Esophagus (tissue), 2 donors: ENCODE measurements at places on chromosomes 16 and 17. TPM values are rescaled to one million over a fixed set of nuclear protein-coding genes. Genes with fewer than 3 reads are reported as not detected.

The KRTAP2-3 gene
- not detected for polyA plus RNA-seq

The OR4D1 gene
- under 0.01 TPM for polyA plus RNA-seq

The RAB37 gene
- 0.66 TPM for polyA plus RNA-seq

The EME1 gene
- polyA plus RNA-seq, result 3.6 TPM

The SLFN14 gene
- not detected for polyA plus RNA-seq

The ZDHHC1 gene
- polyA plus RNA-seq, result 4.7 TPM

The MFAP4 gene
- polyA plus RNA-seq, result 8.3 TPM

The GFAP gene
- polyA plus RNA-seq, result 0.08 TPM

The SMTNL2 gene
- 1.4 TPM for polyA plus RNA-seq

The TGFB1I1 gene
- 13.5 TPM for polyA plus RNA-seq

The KRTAP17-1 gene
- not detected for polyA plus RNA-seq
